DMS153 (cell line): ENCODE measurements at places on chromosomes 16 and 17.

- DNase-seq: no peak
These were observed 57.2 kb upstream of the ZC3H18 start for GRCh38 chr16:88512728-88513696.

DNA sequence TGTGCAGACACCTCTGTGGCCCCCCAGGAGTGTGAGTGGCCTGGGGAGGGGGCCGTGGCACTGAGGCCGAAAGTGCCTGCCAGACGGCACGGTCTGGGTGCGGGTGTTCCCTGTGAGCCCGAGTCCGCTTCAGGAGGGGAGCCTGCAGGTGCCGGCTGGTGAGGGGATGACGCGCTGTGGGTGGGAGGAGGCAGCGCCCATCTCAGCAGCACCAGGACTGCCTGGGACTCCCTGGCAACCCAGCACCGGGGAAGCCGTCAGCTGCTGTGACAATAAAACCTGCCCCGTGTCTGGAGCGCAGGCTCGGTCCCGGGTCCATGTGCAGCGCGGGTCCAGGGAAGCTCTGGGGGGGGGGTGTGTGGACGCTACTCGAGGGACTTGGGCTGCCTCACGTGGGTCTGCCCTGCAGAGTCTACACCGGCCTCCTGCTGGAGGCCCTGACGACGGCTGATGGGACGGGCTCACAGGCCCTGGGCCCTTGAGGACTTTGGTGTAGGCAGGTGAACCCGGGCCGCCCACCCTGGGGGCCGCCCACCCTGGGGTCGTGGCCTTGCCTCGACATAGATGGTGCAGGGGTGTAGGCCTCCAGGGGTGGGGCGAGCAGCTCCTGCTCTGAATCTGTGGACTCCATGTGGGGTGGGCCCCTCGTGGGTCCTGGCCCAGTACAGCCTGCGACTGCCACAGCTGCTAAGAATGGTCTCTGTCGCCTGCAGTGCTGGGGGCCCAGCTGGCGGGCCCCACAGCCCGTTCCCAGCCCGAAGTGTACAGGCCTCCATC lies 5.9 kb upstream of the RAB40C start:
- peak; percentile 29 for DNase-seq

- DNase-seq: no peak
These were observed 49.4 kb upstream of the GAS7 start for GRCh38 chr17:10247810-10248209.

GRCh38 chr17:78537217-78537860 lies 39.9 kb downstream of the DNAH17 start:
- DNase-seq: no peak

GRCh38 chr17:61360318-61360943 lies 39.2 kb upstream of the TBX2 start:
- DNase-seq: no peak

- DNase-seq: no peak
These were observed 31.5 kb downstream of the USP43 start for GRCh38 chr17:9676820-9677310.

DNA sequence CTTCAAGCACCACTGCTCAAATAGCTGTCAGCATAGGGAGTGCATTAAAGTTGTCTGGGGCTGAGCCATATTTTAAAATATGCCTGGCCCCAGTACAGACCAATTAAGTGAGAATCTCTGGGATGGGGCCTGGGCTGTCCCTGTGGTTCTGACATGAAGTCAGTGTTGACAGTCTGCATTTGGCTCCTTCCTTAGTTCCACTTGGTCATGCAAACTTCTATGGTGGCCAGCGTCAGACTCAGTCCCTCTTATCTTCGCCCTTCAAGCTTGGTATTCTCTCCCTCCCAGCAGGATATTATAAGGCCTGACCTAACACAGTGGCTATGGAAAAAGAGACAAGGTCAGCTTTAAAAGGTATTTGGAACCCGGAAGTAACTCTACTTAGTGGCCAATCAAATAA lies 177.2 kb downstream of the PMP22 start:
- DNase-seq: no peak

DNA sequence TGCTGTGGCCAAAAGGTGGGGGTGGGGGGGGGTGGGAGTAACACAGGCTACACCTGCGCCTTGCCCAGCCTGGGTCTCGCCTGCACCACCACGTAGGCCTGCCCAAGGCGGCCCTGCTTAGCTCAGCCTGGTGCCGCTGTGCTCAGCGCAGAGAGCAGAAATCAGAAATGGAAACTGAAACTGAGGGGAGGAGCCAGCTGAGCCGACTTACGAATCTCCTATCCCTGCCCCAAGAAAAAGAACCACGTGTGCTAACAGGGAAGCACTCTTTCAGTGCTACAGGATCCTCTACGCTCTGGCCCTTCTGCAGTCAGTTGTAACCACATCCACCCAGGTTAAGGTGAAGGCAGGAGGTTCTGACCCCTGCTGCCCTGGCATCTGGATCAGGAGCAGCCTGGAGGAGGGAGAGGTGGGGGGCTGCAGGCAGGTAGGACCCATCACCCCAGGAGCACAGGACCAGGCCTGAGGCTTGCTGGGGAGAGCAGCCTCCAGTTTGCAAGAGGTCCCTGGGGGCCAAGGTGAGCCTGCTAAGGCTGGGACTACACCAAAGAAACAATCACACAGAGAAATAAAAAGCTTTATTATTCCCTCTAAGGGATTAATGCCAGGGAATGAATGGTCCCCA lies at the start of gene DHX58:
Gene DHX58, minus strand, starts transcription at position 163 of the 625 bp plus-strand sequence. CDS start 822 bp downstream, outside the sequence.
- DNase-seq: peak; percentile 77

GRCh38 chr16:52547004-52547833 lies at the start of gene TOX3:
TOX3 (minus strand) TSS chr16:52547143; CDS start chr16:52546723, 420 bp downstream.
- DNase-seq: no peak

DNA sequence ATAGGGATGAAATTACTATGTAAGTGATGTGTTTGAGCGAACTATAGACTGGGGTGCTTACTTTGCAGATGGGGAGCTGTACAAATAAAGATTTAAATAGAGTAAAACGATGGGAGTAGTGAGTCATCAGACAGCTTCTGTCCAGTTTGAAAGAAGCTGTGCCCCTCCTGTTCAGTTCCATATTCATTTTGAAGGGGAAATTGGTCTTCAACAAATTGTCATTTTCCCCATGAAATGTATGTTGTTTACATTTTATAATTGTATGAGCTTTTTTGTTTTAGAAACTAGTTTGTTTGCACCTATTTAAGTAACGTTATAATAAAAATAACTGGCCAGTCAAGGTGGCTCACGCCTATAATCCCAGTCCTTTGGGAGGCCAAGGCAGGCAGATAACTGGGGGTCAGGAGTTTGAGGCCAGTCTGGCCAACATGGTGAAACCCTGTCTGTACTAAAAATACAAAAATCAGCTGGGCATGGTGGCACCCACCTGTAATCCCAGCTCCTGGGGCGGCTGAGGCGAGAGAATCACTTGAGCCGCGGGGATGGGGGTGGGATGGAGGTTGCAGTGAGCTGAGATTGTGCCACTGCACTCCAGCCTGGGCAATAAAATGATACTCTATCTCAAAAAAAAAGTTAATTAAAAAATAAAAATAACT lies 20.2 kb downstream of the SEC14L1 start:
- peak; percentile 91 for DNase-seq

GRCh38 chr17:40828454-40829044 lies 6.1 kb upstream of the KRT10 start:
- no peak for DNase-seq
